ENCODE measurements at places on chromosomes 11 and 22.

DNA sequence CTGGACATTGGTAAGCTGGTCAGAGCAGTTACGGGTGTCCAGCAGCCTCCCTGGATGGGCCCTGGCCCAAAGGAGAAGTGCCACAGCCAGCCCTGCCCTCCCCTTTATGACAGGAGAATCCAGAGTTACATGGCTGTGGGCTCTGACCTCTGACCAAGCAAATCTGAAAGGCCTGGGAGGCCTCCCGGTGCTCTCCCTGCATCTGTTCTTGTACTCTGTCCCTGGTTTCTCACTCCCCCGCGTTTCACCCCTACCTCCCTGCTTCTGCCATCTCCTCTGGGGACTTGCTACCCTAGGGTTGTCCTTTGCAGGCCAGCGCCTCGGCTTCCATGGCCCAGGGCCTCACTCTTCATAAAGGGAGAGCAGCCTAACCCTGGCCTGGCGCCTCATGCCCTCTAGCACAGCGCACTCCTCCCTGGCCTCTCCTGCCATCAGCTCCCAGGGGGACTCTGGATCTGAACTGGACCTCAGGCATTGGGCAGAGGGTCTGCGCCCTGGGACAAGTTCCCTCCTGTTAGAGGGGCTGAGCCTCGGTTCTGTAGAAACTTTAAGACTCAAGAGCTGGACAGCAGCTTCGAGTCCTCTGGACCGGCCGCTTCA lies 10.7 kb downstream of the PICK1 start:
- no peak for DNase-seq

DNA sequence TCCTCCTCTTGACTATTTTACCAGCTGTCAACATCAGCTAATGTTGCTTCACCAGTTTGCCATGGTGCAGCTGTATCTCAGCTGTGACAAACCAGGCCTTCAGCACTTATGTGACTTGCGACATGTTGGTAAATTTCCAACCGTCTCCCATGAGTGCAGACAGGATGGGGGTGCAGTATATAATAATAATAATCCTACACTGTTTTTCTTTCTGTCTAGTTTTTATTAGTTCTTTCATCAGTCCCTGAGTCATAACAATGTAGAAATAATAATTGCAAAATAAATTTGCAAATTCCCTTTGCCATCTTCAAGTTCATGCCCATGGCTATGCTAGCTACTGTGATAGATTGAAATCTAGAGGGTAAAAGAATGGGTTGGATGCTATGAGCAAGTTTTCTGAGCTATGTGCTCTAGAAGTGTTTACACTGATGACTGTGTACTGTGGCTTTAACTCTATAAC lies 4.9 kb downstream of the MMP13 start:
- DNase-seq, result peak; percentile 79

GRCh38 chr11:2313051-2313951 lies 11.5 kb downstream of the TSPAN32 start:
- DNase-seq, result no peak

- DNase-seq, result peak; percentile 92
Measured at GRCh38 chr11:102760344-102761035, 19.9 kb downstream of the MMP10 start.

DNA sequence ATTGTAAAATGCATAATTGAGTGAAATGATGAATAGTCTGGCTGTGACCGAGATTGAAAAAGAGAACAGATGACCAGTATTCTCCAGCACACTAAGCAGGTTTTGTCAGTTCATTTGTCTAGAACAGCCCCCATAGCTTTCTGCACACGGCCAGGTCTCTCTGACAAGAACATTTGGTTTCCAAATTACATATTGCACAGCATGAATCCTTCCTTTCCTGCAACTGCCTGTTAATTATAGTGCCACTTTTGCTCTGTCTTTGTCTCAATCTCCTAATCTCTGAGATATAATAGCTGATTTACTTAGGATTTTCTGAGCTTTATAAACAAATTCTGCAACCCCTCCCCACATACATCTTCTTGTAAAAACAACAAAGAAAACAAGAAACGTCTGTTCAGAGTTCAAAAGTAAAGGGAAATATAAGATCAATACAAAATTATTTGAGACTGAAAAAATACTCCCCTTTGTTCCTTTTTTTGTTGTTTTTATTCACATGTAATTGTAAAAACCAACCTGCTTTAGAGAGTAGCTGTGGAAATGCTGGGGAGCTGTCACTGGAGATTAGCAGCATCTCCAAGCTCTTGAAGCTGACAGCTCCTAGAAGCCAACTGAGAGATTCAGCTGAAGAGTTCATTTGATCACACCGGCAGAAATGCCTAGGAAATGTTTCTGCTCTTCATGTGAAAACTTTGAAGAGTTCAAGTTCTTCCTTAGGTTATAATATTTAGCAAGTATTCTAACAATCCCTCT lies 998.1 kb downstream of the DLG2 start:
- no peak for DNase-seq

All from foreskin fibroblast (primary cell).